ENCODE measurements at places on chromosomes 12 and 14.

- no peak for DNase-seq
Measured at GRCh38 chr12:90393652-90394051, 561.3 kb downstream of the CCER1 start.

DNA sequence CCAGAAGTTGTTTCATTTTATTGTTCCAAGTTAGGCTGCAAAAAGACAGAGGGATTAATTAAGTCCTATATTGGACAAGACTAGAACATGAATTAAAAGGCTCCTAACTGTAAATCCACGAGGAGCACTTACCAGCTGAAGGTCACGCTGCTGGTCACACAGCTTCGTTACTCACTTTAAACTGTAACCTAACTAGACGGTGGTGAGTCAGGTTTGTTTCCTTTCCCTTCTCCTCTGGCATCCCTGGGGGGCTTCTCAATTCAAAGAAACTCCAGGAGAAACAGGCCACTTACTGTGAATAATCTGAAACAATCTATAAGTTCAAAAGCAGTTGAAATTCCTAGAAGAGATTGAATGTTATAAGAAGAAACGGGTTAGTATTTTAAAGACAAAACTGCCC lies 331.4 kb downstream of the BCAT1 start:
- no peak for DNase-seq

- DNase-seq: no peak
Measured at GRCh38 chr14:102889615-102890014, 32.8 kb upstream of the AMN start.

GRCh38 chr12:78966062-78966461 lies 101.5 kb downstream of the SYT1 start:
- DNase-seq: no peak

DNA sequence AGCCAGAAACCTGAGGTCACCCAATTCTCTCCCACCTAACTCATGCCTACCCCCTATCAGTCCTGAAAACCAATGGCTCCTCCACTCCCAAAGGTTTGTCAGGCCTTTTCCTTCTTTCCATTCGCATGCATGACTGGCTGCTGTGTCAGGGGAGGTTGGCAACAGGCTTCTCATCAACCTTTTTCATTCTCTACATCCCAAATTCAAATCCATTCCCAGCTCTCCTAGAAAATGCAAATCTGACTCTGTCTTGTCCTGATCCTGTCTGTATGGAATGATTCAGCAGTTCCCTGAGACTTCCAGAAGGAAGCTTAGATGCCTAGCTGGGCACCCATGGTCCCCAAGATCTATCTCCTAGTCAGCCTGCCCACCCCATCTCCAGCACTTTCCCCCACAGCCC lies 5.0 kb upstream of the CTDSP2 start:
- no peak for DNase-seq

DNA sequence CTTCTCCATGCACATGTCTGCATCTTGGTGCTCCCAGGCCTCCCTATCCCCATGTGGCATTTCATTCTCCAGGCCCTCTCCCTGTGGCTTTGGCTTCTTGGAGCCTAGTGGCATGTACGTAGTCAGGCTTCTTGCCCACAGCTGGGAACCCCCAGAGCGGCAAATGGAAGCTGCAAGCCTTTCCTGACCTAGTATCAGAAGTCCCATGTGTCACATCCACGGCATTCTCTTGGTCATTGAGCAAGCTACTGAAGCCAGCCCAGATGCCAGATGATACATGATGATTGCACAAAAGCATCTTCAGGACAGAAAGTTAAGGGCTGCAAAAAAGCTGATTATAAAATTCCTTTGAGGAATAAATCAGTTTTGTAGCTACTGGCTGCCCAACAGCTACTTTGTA lies 154.9 kb downstream of the PELI2 start:
- DNase-seq: no peak

DNA sequence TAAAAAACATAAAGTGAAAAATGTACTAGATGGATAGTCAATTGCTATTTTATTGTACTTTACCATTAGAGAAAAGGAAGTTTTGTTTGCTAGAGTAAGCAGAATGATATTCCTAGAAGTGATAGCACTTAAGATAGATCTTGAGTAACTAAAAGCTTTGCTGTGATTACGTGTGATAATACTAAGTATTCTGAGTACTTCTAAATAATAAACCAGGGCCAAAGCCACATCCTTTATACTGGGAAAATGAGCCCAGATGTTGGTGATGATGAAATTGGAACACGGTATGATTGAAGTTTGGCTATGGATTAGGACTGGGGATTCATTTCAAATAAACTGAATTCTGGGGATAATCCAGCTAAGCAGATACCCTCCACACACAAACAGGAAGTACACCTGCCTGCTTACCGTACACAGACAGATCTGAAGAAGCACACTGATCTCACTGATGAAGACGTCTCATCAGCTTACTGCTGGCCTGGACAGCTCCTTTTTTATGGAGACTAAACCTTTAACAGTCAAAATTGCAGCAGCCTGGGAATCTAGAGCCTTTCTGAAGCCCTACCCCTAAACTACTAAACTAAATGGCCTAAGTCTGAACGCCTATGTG lies 199.8 kb downstream of the LRFN5 start:
- DNase-seq: no peak

DNA sequence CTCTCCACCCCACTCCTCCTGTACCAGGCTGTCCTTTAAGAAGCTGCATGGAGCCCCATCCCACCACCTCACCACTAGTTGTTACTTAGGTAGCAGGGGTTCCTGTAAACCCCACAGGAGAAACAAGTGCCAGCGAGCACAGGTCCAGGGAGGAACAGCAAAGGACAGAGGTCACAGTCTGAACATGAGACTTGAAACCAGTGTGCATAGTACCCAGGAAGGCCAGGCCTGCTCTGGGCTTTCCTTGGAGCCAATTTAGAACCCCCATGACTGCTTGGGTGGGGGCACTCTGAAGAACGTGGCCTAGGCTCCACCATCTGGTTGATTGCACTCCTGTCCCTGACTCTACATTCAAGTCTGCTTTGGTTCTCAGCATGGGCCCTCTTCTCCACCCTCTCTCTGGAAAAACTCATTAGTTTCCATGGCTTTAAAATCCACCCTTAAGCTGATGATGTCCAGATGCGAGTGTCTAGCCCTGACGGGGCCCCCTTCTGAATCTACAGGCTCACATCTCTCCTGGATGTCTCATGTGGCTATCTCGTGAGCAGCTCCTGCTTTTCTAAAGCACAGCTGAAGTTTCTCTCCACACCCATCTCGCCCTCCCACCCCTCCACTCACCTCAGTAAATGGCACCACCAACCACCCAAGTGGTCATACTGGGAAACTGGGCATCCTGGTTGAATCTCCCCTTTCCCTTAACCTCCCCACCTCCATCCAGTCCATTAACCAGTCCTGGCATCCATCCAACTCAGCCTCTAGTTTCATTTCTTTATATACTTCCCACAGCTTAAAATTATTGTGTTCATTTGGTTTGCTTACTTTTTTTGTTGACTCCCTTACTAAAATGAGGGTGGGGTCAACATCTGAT lies 8.4 kb downstream of the KRT3 start:
- no peak for DNase-seq

- DNase-seq: no peak
Measured at GRCh38 chr12:19287302-19287701, 152.0 kb upstream of the AEBP2 start.

DNA sequence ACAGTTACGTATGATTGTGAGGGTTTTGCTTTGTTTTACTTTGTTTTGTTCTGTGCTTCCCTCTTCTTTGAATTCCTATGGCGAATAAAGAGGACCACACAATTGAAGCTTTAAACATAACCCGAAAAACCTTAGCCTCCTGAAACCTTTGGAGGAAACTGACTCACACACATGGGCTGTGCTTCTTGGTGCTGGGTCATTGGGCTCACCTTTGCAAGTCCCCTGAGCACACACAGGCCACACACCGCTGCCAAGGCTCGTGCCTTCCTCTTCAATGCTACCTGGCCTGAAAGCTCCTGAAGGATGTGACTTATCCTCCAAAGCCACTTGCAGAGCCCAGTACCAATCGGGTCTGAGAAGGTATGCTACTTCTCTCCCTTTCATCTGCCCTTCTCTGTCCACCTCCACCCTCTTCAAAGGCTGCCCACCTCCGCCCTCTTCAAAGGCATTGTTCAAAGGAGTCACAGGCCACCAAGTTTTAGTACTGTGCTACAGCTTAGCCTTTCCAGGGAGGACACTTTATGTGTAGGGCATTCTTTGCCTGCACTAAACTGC lies 114.6 kb downstream of the FOXN3 start:
- no peak for DNase-seq

DNA sequence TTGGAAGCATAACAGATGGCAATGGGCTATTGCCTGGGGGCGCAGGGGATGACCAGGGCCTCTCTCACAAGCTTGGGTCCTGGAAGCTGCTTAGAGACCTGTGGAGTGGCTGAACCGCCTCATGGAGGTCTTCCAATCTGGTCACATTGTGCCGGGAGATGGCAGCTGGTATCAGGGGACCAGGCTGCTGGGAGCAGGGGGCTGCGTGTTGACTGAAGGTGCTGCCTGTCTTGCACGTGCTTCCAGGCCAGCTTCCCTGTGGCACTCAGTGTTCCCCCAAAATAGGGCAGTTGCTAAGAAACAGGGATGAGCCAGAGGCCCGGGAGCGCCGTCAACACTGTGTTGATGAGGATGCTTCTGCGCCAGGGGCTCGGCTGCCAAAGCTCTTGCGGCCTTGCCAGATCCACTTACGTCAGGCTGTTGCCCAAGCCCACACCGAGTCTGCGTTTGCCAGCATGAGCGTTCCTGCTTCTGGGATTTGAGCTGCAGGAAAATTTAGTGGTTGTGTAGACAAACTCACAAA lies 39.8 kb downstream of the ELK3 start:
- DNase-seq: no peak

DNA sequence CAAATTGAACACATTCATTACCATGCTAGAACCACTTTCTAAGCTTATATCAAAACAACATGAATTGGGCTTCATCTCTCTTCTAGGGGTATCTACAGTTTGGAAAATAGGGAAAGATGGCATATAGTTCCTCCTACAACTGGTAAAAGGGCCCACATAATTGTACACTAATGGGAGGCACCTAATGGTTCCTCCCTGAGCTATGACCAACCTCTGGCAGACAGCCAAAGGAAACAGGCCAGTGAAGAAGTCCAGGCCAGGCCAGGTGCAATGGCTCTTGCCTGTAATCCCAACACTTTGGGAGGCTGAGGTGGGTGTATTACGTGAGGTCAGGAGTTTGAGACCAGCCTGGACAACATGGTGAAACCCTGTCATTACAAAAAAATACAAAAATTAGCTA lies 23.2 kb upstream of the APOF start:
- DNase-seq: no peak

DNA sequence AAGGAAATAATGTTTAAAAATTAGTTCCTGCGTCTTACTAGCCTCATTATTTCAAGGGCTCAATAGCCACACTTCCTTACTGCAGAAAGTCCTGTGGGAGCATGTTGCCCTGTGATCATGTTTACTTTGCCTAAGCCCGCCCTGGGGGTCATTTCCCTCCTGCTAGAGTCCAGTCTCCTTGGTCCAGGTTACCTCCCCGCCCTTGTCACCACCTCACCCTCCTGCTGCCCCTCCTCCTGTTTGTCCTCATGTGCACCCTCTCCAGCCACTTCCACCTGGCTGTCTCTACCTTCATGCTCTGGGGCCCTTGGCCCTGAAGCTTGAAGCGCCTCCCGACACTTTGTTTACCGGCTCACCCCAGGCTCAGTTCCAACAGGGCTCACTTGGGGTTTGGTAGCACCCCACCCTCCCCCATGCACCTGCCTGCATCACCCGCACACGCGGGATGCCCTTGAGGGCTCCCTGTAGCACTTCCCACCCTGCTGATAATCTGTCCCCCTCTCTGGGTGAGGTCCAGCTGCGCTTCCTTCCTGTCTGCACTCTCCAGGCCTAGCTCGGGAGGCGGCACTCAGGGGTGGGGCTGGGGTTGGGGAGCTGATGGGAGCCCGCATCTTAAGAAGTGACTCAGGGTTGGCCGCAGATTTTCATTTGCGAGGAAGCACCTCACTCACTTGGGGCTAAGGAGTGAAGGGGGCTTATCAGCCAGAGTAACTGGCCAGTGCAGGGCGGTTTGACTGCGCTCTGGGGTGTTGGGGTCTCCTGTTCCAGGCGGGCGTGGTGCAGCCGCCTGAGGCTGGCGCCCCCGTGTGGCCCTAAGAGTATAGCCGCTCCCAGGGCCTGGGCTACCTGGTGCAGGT lies 40.1 kb downstream of the SMIM41 start:
- peak; percentile 41 for DNase-seq

DNA sequence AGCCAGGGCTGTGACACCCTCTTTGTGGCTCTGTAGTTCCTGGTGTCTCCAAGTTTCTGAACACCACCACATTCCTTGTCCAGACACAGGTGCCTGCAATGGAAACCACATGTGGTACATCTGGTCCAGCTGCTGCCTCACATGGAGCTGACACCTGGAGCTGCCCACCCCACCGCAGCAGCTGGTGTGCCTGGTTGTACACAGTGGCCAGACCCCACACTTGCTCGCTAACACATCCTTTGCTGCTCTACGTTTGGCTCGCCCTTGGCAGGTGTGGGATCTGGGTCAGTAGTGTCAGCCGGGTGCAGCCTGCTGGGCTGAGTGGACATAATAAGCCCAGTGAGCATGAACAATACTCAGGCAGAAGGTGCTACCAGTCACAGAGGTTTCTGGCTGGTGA lies 198.9 kb downstream of the ADGRD1 start:
- no peak for DNase-seq

DNA sequence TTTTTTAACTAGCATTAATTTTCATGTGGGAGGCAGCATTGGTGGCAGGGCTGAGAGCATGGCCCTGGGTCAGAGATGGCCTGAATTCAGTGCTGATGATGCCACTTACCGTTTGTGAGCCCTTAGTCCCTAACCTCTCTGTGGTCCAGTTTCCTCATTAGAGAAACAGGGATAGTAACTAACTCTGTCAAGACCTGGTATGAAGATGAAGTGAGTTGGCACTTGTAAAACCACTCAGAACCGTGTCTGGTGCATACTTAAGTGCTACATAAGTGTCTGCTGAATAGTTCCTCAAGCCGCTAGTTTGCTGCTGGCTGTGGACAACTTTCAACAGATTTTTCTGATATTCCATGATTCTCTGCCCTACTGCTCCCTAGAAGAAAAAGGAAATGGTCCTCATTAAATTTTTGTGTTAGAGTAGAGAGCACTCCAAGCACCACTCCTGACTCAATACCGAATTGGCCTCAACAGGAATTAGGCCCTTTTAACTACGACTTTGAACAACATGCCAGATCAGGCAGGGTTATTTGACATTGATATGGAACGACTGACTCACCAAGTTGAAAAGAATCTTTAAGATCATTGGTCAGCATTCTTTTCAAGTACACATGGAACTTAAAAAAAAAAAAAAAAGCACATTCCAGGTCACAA lies 250.2 kb downstream of the ANO2 start:
- DNase-seq: no peak

- no peak for DNase-seq
Measured at GRCh38 chr14:77123381-77124325, 17.9 kb downstream of the ZDHHC22 start.

GRCh38 chr12:47744005-47744651 lies 14.6 kb downstream of the RAPGEF3 start:
- DNase-seq: peak; percentile 68

GRCh38 chr14:26191671-26192070 lies 406.2 kb downstream of the NOVA1 start:
- no peak for DNase-seq

DNA sequence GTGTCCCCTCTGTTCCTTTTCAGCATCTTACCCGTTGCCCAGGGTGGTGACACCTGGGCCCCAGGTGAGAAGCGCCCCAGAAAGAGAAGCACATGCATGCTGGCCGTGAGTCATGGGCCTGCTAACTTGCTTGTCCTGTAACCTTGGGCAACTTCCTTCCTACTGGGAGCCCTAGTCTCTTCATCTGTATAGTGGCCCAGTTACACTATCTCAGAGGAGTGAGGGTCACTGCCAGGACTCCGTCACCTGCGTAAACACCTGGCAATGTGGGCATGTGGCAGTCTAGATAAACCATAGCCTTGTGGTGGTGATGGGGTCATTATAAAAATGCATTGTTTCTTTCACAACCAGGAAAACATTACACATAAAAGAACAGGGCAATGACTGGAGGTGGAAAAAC lies 125.2 kb downstream of the SLC25A47 start:
- no peak for DNase-seq

All from CD4-positive, alpha-beta T cell treated with Interleukin-1 beta for 1 hour (primary cell).